ENCODE measurements at places on chromosomes 16 and 17.
A peak's percentile ranks its signal among the peaks of the same experiment; 100 is the strongest.

DNA sequence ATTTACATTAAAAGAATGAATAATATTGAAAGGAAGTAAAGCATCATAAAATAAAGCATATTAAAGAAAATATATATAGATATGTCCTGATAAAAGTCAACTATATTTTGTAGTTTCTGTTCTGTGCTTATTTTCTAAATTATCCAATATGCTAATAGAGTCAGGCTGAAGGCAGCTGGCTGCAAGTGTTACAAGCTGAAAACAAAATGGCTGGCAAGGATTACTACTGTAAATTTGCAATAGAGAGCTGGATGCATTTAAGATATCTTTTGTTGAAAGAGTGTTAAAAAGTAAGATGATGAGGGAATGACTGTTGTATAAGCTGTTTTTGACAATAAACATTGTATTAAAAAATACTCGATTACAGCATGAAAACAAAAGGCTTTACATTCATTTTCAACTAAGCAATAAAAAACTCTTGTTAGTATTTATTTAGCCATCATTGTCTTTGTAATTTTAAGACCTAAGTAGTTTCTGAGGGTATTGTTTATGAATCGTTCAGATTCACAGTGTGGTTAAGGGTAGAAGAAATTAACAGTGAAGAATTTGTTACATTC lies 76.3 kb downstream of the TANC2 start:
- DNase-seq: peak; percentile 35

DNA sequence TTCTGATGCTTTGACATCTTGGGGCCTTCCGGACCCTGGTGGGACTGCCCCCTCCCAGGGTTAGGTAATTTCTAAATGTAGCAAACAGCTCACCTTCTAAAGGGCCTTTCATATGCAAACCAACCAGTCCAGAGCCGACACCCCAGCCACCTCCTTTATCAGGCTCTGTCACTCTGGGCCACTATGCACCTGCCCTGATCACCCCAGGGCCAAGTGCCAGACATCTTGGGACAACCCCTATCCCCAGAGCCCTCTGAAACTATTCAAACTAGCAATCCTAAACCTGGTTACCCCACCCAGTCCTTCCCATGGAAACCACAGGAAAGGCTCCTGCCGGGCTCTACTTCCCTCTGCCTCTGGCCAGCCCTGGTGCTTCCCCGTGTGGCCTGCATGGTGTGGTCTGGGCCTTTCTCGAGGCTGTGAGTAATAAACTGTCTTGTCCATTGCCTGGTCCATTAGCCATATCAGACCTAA lies 91.2 kb upstream of the TNRC6C start:
- DNase-seq: no peak

GRCh38 chr17:68580236-68580770 lies 20.9 kb downstream of the FAM20A start:
- no peak for DNase-seq

DNA sequence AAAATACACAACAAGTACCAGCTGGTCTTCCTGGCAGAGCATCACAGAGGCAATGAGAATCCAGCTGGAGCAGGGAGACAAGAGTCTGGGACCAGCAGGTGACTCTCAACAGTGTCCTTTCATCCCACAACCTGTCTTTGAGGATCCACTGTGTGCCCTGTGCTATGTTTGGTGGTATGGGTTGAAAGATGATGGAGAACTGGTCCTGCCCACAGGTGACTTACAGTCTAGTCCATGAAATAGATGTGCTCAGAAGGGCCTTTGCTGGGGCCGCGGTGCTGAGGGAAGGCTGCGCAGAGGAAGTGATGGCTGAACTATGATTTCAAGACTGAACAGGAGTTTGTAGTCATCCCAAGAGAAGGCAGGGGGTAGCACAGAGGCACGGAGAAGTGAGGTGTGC lies 17.9 kb downstream of the WNT3 start:
- no peak for DNase-seq

DNA sequence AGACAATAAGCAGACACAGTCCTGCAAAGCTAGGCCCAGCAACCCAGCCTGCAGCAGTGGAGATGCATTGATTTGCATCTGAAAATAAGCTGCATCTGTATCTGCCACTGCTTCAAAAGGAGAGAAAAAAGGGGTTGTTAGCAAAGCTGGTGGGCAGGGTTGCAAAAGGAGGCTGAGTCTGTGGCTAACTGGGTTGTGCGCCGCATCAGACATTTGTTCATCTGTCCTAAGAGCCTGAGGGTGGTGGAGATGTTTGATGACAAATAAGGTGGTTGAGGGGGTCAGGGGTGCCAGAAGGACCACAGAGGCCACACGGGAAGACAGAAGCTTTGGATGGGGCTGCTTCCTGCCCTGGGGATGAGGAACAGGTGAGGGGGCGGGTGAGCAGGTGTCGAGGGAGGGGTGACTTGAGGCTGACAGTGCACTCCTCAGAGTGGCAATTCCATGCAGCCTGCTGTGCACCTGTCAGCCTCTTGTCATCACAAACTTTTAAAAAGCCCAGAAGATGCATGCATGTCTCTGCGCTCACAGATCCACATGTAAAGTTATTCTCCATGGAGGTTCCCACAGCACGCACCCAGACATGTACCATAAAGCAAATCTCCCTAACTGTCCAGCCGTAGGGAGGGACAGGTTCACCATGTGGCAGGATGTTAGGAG lies 35.4 kb downstream of the WSB1 start:
- DNase-seq: no peak

GRCh38 chr16:80317599-80318037 lies 223.2 kb upstream of the DYNLRB2 start:
- DNase-seq: no peak

GRCh38 chr17:77036841-77037381 lies 103.9 kb upstream of the SEC14L1 start:
- no peak for DNase-seq

DNA sequence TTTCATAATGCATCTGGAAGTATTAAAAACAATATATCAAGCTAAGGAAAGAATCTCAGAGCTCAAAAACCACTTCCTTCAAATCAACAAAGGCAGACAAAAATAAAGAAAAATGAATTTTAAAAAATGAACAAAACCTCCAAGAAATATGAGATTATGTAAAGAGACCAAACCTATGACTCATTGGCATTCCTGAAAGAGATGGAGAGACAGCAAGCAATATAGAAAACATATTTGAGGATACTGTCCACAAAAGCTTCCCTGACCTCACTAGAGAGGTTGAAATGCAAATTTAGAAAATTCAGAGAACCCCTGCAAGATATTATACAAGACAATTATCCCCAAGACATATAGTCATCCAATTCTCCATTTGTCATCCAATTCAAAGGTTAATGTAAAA lies 311.3 kb upstream of the SOX9 start:
- DNase-seq: no peak

GRCh38 chr16:6835516-6835915 lies 497.1 kb upstream of the RBFOX1 start:
- DNase-seq: no peak

DNA sequence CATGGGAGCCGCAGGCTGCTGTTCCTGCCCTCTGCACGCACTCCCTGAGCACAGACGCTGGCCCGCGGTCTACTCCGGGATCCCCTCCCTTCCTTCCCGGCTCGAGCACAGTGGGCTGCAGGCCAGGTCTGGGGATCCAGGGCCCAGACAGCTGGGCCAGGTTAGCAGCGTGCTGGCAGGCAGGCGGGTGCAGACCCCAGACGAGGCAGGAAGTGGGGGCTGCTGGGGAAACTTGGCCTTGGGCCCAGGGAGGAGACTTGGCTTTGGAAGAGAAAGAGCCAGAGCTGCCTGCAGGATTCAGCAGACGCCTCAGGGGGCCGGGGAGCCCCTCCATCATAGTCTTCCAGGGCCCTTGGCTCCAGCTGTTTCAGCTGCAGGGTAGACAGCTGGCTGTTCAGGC lies 30.2 kb upstream of the ABCC3 start:
- peak; percentile 92 for DNase-seq

GRCh38 chr16:89909777-89910716 lies 8.6 kb upstream of the MC1R start:
- peak; percentile 63 for DNase-seq

Measured in COR-L47 (cell line).